ENCODE measurements at places on chromosomes 1 and 21.

- DNase-seq, result no peak
These were observed 185.6 kb downstream of the PAPPA2 start for GRCh38 chr1:176648556-176648955.

DNA sequence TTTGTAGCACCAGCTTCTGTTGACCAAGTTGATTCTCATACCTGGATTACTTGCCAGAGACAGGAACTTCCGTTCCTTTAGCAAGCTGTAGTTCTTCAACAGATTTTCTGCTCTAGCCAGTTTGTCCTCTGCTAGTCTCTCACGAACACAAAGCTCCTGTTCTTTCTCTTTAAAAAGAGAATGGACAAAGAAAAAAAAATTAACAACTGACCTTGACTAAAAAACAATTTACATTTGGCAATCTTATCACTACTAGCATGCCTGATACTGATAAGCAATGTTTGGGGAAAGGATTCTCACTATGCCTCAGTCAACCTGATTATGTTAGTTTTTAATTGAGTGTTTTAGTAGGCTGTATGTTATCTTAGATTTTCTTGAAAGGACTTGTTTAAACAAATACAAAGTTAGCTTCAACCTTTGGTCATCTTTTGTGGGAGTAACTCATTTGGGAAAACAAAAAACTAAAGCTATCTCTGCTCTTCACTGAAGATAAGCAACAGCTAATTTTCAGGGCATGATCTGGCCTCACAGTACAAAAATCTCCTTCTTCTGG is 8.3 kb downstream of the NEK2 start:
- DNase-seq, result no peak

- DNase-seq, result no peak
These were observed 275.5 kb downstream of the RGS7 start for GRCh38 chr1:241081473-241081872.

DNA sequence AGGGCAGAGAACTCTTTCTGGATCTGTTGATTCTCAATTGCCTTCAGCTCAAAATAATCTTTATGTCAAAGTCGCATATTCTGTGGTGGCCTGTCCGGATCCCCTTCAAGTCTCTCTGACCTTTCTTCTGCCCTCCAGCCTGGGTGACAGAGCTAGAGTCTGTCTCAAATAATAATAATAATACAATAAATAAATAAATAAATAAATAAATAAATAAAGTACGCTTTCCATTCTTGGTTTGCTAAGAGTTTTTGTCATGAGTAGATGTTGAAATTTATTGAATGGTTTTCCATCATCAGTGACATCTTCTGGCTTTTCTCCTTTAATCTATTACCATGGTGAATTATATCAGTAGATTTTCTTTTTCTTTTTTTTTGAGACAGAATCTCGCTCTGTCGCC is 30.7 kb downstream of the ERRFI1 start:
- DNase-seq, result no peak

- DNase-seq, result no peak
These were observed 44.1 kb upstream of the TINAGL1 start for GRCh38 chr1:31532173-31532572.

DNA sequence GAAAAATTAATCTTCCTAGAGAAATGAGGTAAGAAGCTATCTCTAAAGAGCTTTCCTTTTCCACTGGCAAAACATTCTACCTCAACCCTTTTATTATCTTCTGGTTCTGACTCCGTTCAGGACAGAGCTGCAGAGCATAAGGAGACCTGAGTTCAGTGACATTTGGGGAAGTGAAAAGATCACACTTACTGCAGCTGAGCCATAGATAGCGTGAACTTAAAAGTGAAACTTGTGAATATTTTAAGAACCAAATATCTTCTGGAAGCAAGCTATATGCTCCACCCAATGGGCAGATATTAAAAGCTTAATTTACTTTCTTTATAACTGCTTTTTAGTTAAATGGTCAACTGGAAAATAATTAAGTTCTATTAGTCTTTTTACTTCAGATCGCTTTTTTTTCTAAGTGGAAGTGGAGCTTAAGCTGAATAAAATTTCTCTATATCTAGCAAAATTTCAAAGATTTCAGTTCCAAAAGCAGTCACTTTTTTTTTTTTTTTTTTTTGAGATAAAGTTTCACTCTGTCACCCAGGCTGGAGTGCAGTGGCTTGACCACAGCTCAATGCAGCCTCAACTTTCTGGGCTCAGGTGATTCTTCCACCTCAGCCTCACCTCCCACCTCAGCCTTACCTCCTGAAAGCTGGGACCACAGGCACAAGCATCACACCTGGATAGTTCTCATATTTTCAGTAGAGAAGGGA is 11.9 kb downstream of the PTPN22 start:
- no peak for DNase-seq

Measured in activated naive CD4-positive, alpha-beta T cell (primary cell).